ENCODE measurements at places on chromosomes 4 and X. TPM values are rescaled to one million over a fixed set of nuclear protein-coding genes. Genes with fewer than 3 reads are reported as not detected.
A peak's percentile ranks its signal among the peaks of the same experiment; 100 is the strongest.

DNA sequence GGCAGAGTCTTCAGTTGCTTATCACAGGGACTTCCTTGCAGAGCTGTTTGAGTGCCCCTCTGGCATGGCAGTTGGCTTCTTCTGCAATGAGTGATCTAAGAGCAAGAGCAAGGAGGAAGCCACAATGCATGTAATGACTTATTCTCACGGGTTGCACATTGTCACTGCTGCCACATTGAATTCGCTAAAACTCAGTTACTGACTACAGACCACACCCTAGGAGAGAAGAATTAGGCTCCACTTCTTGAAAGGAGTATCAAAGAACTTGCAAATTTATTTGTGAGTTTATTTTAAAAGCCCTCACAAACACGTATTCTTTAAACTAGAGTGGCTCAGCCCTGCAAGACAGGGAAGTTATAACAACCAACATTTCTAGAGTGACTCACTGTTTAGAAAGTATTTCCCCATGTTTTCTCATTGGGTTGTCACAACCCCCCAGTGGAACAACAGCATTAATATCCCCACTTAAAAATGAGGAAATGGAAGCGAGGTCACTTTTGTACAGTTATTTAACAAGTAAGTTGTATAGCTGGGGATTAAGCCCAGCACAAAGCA is 32.4 kb upstream of the RBPJ start:
- no peak for DNase-seq

DNA sequence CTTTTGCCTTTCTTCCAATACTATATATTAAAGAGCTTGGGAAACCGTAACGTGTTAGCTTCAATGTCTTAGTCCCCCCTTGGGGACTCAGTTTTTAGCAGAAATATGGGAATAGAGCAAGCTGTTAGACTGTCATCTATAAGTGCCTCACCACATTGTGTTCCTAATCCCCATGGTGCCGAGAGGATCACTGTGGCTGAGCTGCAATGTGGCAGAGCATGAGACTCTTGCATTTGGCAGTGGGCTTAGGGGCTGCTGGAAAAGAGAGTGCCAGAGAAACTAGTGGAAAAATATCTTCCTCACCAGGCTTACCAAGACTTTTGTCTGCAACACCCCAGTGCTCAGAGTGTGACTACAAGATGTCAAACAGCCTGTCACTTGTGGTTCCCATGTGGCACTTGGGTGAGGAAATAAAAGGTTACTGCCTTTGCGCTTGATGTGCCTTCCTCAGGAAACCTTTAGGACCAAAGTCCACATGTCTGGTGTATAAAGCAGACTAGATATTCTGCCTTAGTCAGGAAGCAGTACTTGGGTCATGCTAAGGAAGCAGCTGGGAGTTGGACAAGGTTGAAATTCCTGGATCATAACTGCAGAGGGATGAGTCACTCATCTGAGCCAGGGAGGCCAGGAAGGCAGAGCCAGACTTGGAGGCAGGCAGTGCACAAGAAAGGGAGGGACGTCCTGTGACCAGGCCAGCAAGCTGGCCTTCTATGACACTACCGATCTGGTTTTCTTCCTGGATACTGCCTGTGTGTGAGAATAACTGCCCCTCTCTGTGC is 9.7 kb upstream of the MAGEA4 start:
- peak; percentile 93 for DNase-seq

Gene CSAG1
- not detected for total RNA-seq

GRCh38 chr4:160611181-160611580 is 1508.3 kb downstream of the RAPGEF2 start:
- no peak for DNase-seq

- DNase-seq: peak; percentile 88
Observed at GRCh38 chrX:134622056-134622812, 36.0 kb downstream of the PLAC1 start.

- DNase-seq: no peak
Observed at GRCh38 chr4:156749426-156750403, 221.9 kb downstream of the PDGFC start.

DNA sequence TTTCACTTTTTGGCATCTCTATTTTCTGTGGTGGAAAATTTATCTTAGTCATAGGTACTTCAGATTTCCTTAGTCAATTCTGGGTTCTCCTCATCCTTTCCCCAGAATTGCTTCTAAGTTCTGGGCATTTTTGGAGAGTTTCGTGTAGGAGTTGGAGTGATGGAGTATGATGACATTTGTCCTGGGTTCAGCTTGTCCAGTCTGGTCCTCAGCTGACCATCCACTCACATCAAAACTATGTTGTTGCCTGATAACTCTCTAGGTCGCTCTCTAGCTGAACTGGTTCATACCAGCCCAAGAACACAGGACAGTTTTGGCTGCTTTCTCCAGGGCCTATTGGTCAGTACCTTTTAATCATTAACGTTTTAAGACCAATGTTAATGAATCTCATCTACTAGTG is 13.2 kb downstream of the PTTG2 start:
- no peak for DNase-seq

Gene PGAM4
- total RNA-seq: not detected

GRCh38 chr4:14916554-14917297 is 85.6 kb upstream of the CPEB2 start:
- DNase-seq: peak; percentile 86

DNA sequence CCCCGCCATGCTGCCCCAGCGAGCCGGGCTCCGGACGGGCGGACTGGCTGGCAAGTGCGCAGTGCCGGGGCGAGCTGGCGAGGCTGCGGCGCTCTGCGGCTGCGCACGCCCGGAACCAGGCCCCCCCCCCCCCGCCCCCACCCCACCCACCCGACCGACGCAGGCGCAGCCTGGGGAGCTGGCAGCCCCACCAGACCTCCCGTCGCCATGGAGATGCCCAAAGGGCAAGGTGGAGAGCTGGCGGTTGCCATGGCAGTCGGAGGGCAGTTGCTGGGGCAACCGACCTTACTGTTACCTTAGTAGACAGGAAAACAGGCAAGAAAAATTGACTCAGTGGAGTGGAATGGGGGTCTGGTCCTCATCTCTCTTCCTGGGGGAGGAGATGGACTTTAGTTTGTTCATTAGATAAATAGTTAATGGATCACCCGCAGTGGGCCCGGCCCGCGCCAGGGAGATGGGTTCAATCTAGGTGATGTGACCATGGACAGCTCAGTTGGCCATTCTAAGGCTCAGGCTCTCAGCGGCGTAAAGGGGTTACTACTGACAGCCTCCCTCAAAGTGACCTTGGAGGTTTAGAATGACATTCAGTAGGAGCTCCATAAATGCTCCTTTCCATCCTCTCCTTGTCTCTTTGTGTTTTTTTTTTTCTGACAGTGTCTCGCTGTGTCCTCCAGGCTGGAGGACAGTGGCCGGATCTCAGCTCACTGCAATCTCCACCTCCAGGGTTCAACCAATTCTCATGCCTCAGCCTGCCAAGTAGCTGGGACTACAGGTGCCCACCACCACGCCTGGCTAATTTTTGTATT is at the start of gene PCSK1N:
TSS of gene PCSK1N (minus strand) at position 87 of the 806 bp plus-strand sequence. CDS start at position 9, 78 bp downstream.
- no peak for DNase-seq

- DNase-seq: no peak
Observed at GRCh38 chr4:7295197-7295910, 103.0 kb downstream of the SORCS2 start.

Data from lung microvascular endothelial cell (primary cell).